Calu3 (cell line): ENCODE measurements at places on chromosomes 12 and 14. TPM values are rescaled to one million over a fixed set of nuclear protein-coding genes. Genes with fewer than 3 reads are reported as not detected.
A peak's percentile ranks its signal among the peaks of the same experiment; 100 is the strongest.

GRCh38 chr12:93536111-93536765 lies 36.2 kb upstream of the SOCS2 start:
- no peak for DNase-seq

DNA sequence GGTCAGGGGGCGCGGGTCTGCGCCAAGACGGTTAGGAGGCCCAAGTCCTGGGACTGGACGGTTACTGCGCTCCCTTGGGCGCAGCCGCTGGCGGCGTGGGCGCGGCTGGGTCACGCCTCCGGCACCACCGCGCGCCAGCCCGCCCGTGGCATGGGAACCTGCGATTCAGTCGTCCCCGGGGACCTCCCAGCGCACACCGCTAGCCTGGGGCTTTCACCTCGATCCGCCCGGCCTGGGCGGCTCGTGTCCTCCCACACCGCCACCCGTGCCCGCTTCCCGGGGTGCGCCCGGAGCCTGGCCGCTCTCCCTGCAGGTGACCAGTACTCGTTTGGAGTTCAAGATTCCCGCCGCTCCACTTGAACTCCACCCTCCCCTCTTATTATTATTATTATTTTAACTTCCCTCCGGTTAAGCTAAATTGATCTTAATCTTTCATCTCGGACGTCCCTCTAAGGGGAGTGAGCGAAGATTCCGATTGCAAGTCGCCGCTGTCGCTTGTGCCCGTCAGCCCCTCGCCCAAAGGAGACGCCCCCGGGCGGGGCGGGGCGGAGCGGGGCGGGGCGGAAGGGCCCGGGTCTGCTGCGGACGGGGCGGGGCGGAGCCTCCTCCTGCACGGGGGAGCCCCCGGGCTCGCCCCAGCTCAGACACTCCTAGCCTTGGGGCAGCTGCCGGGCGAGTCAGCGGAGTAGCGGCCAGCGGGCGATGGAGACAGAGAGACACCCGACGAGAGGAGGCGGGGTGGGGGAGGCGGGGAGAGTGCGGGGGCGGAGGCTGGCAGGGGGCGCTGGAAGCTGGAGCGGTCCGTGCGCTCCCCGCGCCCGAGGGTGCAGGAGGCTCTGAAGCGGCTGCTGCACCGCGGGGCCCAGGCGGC lies at the start of gene KCNMB4:
Gene KCNMB4 (plus strand): TSS at position 643 of the 871 bp plus-strand sequence. CDS start 445 bp downstream, outside the sequence.
- peak; percentile 93 for DNase-seq

NINJ2 gene
- not detected in 2 replicates for total RNA-seq

NAV3 gene
- total RNA-seq: 2.0 and 4.1 TPM in 2 replicates

DNA sequence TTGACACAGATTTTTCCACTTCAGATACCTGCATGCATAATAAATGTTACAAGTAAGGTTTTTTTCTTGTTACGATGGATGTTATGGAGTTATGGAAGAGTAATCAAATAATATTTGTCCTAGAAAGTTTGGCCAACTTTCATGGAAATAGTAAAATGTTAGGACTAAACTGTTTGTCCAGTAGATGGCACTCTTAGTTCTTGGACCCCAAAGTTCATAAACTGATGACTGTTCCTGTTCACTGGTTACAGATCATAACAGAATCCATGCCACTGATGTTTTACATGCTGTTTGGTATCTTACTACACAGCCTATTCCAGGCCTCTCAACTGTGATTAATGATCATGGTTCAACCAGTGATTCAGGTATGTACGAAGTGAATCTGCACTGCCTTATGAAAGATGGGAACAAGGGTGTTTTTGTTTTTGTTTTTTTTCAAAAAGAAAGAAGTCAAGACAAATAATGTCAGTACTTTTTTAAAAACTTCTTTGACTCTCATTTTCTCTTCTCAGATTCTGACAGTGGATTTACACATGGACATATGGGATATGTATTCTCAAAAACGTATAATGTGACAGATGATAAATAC lies 48.8 kb upstream of the SLCO1C1 start:
- DNase-seq: no peak

GRCh38 chr12:92628476-92628875 lies 74.3 kb upstream of the PLEKHG7 start:
- DNase-seq: no peak

DNA sequence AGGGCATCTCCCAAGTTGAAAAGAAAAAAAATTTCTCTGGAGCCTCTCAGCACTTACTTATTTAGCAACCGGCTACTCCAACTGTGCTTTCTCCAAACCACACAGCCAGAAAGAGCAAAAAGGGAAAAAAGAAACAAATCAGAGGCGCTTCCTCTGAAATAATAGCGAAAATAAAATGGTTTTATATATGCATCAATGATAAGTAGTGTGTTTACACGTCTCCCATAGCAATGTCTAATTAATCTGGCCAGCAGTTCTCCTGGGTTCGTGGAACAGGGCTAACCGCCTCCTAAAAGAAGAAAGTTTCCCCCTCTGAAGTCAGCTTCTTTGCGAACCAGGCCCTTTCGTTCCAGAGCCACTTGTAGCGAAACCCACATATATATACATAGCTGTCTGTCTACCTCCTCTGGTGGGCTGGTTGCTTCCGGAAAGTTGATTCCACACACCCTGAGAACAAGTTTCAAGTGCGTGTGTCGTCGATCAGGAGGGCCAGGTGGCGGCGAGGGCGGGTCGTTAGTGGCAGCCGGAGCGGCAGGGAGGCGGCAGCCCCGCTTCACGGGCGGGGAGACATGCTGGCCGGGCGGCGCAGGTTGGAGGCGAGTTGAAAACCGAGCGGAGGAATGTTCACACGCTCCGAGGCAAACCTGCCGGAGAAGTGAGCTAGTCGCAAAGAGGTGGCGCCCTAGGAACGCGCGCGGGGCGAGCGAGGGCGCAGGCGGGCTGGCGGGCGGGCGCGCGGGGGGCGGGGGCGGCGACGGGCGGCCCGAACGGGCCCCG lies 2.7 kb downstream of the PTHLH start:
- DNase-seq: peak; percentile 78

- peak; percentile 45 for DNase-seq
Observed at GRCh38 chr12:67827820-67828383, 161.3 kb upstream of the IFNG-AS1 start.
